Right renal cortex interstitium (tissue), 3 donors: ENCODE measurements at places on chromosomes 1 and 21. TPM values are rescaled to one million over a fixed set of nuclear protein-coding genes. Genes with fewer than 3 reads are reported as not detected.

LCE3D gene
- polyA plus RNA-seq: not detected

CD1B gene
- polyA plus RNA-seq: 0.13 TPM

MYOG gene
- not detected for polyA plus RNA-seq

VAMP4 gene
- polyA plus RNA-seq: 17.0 TPM

RAD54L gene
- 10.9 TPM for polyA plus RNA-seq

S100A10 gene
- 228 TPM for polyA plus RNA-seq

NUDT17 gene
- polyA plus RNA-seq: 7.2 TPM

WNT3A gene
- 0.17 TPM for polyA plus RNA-seq

DNA sequence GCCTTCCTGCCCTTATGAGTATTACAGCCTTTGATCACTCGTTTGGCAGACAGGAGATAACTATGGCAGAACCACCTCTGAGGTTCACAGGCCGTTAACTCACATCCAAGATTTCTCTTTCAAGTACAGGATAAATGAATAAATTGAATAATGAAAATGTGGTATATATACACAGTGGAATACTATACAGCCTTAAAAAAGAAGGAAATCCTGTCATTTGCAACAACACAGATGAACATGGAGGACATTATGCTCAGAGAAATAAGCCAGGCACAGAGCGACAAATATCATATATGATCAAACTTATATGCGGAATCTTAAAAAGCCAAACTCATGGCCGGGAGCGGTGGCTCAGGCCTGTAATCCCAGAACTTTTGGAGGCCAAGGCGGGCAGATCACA is 32.6 kb downstream of the TGFBR3 start:
- DNase-seq: no peak

DNA sequence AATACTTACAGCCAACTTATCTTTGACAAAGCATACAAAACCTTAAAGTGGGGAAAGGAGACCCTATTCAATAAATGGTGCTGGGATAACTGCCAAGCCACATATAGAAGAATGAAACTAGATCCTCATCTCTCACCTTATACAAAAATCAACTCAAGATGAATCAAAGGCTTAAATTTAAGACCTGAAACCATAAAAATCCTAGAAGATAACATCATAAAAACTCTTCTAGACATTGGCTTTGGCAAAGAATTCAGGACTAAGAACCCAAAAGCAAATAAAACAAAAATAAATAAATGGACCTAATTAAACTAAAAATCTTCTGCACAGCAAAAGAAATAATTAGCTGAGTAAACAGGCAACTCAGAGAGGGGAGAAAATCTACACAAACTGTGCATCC is 335.6 kb upstream of the PBX1 start:
- no peak for DNase-seq

GRCh38 chr1:8663915-8664329 is 153.5 kb downstream of the RERE start:
- no peak for DNase-seq

- DNase-seq: no peak
These were observed 131.2 kb downstream of the CASZ1 start for GRCh38 chr1:10665226-10665625.

GRCh38 chr1:245860657-245861544 is 646.2 kb downstream of the SMYD3 start:
- DNase-seq: no peak

- no peak for DNase-seq
These were observed 201.2 kb upstream of the PTGFR start for GRCh38 chr1:78289603-78290002.

DNA sequence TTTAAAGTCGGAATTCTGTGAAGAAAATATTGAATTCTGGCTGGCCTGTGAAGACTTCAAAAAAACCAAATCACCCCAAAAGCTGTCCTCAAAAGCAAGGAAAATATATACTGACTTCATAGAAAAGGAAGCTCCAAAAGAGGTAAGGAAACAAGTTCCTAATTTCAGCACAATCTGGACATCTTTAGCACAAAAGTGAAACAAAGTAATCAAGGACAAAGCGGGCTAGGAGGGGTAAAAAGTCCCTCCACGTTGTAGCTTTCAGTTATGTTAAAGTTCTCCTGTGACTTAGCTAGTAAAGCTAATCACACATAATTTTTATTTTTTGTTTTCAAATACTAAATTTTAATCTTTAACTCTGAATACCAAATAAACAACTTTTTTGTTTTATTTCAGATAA is 2.2 kb downstream of the RGS2 start:
- no peak for DNase-seq

GRCh38 chr1:9013819-9014218 is 12.4 kb downstream of the SLC2A7 start:
- no peak for DNase-seq

GRCh38 chr21:31387560-31388186 is 43.6 kb upstream of the TIAM1 start:
- DNase-seq: no peak

DNA sequence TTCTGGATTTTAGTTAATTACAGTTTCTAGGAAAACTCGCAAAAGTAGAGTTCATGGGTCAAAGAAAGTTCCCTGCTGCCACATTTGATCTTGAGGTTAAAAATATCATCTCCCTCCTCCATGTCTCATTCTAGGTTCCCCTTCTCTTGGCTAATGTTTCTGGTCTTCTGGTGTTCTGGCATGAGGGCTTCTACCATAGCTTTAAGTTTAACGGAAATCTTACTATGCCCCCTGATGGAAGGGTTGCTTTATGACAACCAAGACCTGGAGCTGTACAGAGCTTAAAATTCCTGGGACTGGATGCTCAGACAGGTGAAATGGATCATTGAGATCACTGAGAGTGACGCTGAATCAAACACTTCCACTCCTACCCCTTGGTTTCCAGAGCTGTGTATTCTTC is 1881.7 kb downstream of the MRPL39 start:
- no peak for DNase-seq

- no peak for DNase-seq
These were observed 91.7 kb downstream of the SIM2 start for GRCh38 chr21:36790616-36791015.

DNA sequence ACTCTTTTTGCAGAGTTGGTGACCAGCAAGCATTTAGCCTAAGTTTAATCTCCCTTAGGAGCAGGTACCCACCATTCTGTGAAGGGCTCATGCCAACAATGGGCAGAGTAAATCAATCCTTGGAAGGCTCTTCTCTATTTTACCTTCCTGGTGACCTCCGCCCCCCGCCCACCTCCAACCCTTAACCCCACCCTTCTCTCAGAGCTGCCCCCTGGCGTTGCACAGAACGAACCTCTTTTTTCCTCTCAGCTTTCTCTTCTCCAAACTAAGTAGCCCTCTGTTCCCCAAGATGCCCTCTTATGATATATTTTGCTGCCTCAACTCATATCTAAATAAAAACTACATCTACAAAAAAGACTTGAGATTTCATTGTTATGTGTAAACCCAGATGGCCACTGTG is 186.8 kb downstream of the SEC16B start:
- DNase-seq: no peak

DNA sequence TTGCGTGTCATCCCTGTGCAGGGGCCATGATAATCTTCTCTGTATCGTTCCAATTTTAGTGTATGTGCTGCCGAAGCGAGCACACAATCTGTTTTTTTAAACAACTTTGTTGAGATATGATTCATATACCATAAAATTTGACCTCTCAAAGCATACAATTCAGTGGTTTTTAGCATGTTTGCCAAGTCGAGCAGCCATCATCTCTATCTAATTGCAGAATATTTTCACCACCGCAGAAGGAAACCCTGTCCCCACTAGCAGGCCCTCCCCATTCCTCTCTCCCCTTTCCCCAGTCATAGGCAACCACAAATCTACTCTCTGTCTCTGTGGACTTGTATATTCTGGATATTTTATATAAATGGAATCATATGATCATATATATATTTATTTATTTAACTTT is 78.7 kb upstream of the TINAGL1 start:
- no peak for DNase-seq
